ENCODE measurements at places on chromosomes 11 and 22. TPM values are rescaled to one million over a fixed set of nuclear protein-coding genes. Genes with fewer than 3 reads are reported as not detected.

DNA sequence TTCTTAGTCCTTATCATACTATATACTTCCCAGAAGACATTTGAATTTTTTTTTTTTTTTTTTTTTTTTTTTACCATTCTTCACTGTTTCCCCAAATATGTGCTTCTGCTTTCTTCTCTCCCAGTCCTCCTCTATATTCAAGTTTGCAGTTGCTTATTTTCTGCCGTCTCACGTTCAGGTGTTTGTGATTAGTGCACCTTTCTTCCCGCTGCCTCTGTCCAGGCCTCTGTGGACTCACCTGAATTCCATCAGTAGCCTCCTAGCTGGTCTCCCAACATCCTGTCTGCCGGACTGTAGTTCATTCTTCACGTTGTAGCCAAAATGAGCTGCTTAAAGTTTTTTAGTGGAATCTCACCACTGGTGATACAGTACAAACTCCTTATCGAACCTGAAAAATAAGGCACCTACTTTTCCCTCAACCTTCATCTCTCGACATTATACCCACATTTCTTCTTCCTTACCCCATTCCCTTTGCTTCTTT lies 795 bp upstream of the MSANTD4 start:
- no peak for DNase-seq
- no peaks in the 10 kb centered on the region for H3K4me1 ChIP-seq
- H3K36me3 ChIP-seq: no peaks in the 10 kb centered on the region
- peak overlapping the region; percentile 97 for H3K4me3 ChIP-seq
- no peak overlapping the region for H3K27ac ChIP-seq

The KLHL35 gene
- total RNA-seq: 0.91 TPM

The OR4A16 gene
- total RNA-seq: not detected

The PLA2G6 gene
- 27.8 TPM for total RNA-seq

The RIMBP3B gene
- total RNA-seq: 0.06 TPM

DNA sequence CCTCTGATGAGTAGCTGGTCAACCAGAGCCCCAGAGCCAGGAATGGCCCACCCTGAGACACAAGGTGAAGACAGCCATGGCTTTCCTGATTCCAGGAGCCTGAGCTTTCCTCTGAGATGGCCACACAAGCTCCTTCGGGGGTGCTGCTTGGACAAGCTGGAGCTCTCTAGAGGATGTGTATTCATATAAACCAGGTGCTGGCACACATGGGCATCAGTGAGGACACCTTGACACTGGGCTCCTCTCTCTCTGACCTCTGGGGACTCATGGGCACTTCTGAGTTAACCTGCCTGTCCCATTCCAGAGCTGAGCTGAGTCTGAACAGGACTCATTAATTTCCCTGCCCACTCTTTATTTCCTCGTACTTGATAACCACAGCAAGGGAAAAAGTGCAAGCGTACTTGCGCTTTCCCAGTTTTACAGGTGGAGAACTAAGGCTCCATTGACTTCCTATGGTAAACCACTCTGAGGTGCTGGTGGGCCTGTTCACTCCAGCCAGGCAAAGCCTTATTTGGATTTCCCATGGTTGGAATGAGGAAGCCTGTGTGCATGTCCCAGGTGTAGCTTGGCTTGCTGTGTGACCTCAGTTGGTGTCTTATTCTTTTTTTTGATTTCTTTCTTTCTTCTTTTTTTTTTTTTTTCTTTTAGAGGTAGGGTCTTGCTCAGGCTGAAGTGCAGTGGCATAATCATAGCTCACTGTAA lies 25.4 kb downstream of the INSC start:
- no peak overlapping the region for H3K27ac ChIP-seq
- H3K27me3 ChIP-seq: no peaks in the 10 kb centered on the region
- DNase-seq: no peak
- no peaks in the 10 kb centered on the region for H3K4me1 ChIP-seq
- H3K4me3 ChIP-seq: no peak overlapping the region

- no peak overlapping the region for H3K4me3 ChIP-seq
- H3K27me3 ChIP-seq: peaks cover 5% of the 10 kb centered on the region
- no peaks in the 10 kb centered on the region for H3K4me1 ChIP-seq
- H3K36me3 ChIP-seq: no peaks in the 10 kb centered on the region
- H3K27ac ChIP-seq: no peak overlapping the region
- no peak for DNase-seq
Measured at GRCh38 chr22:46366327-46366731, 30.8 kb downstream of the TRMU start.

The DUSP8 gene
- total RNA-seq: 1.6 TPM

GRCh38 chr11:95443386-95443785 lies 212.4 kb upstream of the SESN3 start:
- H3K27ac ChIP-seq: no peak overlapping the region
- no peaks in the 10 kb centered on the region for H3K36me3 ChIP-seq
- H3K4me3 ChIP-seq: no peak overlapping the region
- no peaks in the 10 kb centered on the region for H3K27me3 ChIP-seq
- no peaks in the 10 kb centered on the region for H3K4me1 ChIP-seq

GRCh38 chr22:38271927-38272372 lies 860 bp downstream of the TMEM184B start:
- peak overlapping the region; percentile 87 for H3K4me3 ChIP-seq
- no peaks in the 10 kb centered on the region for H3K36me3 ChIP-seq
- peak overlapping the region; percentile 96 for H3K27ac ChIP-seq
- no peaks in the 10 kb centered on the region for H3K27me3 ChIP-seq
- DNase-seq: peak; percentile 48
- H3K4me1 ChIP-seq: peaks cover 26% of the 10 kb centered on the region

The RHBDD3 gene
- 103 TPM for total RNA-seq

GRCh38 chr11:119421351-119421750 lies 1.6 kb downstream of the THY1 start:
- H3K36me3 ChIP-seq: no peaks in the 10 kb centered on the region
- no peaks in the 10 kb centered on the region for H3K4me1 ChIP-seq
- DNase-seq: no peak
- H3K4me3 ChIP-seq: no peak overlapping the region

The ANGPTL5 gene
- 0.14 TPM for total RNA-seq

- H3K4me3 ChIP-seq: no peak overlapping the region
- DNase-seq: no peak
- no peak overlapping the region for H3K27ac ChIP-seq
Measured at GRCh38 chr11:124327775-124328174, 7.8 kb upstream of the OR8D2 start.
